ENCODE measurements at places on chromosomes 1 and 21. TPM values are rescaled to one million over a fixed set of nuclear protein-coding genes. Genes with fewer than 3 reads are reported as not detected.

Gene WNT2B
- total RNA-seq, result 4.5 TPM

Gene CD1B
- total RNA-seq, result not detected

Gene KLHDC9
- total RNA-seq, result 10.3 TPM

Gene TPTE
- not detected for total RNA-seq

Gene KCND3
- total RNA-seq, result 10.2 TPM

Gene NBPF9
- 24.7 TPM for total RNA-seq

Gene RUNX3
- 8.7 TPM for total RNA-seq

Gene F3
- total RNA-seq, result 191 TPM

Gene IPP
- 13.0 TPM for total RNA-seq

Gene OR10Z1
- total RNA-seq, result not detected

Gene HTR1D
- 0.26 TPM for total RNA-seq

Gene S100A12
- 178 TPM for total RNA-seq

Gene TMEM125
- 104 TPM for total RNA-seq

Gene LENEP
- 0.52 TPM for total RNA-seq

Gene LCE3E
- not detected for total RNA-seq

Gene MNDA
- total RNA-seq, result 21.9 TPM
